ENCODE measurements at places on chromosomes 3 and 15.

- no peak for DNase-seq
Measured at GRCh38 chr15:62488387-62488786, 323.3 kb upstream of the C2CD4B start.

- DNase-seq = no peak
Measured at GRCh38 chr3:110311541-110311940, 760.1 kb upstream of the NECTIN3 start.

DNA sequence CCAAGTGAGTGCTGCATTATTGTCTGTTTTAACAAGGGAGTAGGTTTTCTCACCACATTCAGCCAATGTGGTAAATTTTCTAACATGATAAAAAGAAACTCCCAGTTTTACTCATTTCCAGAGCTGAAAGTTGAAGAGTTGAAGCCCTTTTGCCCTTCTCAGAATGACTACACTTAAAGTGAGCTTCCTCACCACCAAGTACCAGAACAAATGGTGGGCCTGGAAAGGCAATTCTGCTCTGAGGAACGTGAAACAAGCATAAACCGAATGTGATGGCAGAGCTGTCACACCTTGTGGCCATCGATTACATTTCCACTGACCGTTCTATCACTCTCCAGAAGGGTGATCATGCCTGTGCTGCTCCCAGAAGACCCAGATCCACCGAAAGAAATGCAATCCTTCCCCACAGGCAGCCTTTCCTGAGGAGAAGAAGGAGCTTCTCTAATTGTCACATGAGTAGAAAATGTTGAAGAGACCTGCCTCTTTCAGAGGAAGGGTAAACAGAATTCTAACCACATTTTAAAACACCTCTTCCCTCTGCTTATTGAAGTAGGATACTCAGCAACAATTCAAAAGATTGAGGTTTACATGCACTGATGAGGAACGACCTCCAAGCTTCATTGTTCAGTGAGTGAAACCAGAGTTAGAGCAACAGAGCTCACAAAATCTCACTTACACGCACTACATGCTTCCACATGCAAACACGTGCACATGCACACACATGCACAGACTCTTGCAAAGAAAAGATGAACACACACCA is 21.4 kb upstream of the CCR9 start:
- peak; percentile 37 for DNase-seq

DNA sequence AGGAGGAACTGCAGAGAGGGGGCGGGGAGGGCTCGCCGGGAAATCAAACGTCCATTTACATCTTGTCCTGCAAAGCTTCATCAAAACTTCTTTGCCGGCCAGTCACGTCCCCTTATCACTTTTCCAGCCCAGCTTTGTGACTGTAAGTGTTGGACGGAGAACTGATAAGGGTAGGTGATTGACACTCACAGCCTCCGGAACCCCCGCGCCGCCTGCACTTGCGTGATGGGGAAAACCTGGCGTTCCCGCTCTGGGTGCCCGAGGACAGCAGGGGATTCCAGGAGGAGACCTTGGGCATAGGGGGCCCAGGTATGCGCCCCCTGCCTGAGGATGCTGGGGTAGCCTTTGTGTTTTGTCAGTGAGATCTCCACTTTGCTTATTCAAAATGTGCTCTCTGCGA is 72.8 kb upstream of the ANKRD34C start:
- no peak for DNase-seq

DNA sequence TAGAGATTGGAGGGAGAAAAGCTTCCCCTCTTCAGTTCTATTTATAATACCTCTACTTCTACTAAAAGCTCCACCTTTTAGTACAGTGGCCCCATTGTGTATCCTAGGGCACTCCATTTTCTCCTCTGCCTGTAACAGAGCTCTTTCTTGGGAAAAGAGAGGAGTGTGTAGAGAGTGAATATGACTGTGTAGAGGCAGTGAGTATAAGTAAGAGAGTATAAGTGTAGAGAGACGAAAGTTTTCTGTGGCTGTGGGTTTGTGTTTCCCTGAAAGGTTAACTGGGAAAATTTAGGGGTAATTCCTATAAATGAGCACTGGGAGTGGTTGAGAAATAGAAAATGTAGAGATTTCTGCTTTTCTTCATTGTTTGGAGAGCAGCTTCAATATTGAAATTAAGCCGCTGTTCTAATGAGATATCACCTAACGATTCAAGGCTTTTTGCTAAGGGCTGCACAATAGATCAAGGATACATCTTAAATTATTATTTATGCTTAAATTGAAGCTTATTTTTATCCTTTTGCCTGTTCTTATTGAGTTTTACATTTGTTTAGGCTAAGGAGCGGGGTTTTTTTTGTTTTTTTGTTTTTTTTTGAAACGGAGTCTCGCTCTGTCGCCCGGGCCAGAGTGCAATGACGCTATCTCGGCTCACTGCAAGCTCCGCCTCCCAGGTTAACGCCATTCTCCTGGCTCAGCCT is 6.9 kb downstream of the IQGAP1 start:
- DNase-seq = no peak

Measured in stimulated activated CD4-positive, alpha-beta T cell treated with anti-CD3 and anti-CD28 coated beads, Interleukin-1b, Interleukin-23, amount 100 ng/mL, for 48 hours (primary cell).